ENCODE measurements at places on chromosomes 12 and 14.

DNA sequence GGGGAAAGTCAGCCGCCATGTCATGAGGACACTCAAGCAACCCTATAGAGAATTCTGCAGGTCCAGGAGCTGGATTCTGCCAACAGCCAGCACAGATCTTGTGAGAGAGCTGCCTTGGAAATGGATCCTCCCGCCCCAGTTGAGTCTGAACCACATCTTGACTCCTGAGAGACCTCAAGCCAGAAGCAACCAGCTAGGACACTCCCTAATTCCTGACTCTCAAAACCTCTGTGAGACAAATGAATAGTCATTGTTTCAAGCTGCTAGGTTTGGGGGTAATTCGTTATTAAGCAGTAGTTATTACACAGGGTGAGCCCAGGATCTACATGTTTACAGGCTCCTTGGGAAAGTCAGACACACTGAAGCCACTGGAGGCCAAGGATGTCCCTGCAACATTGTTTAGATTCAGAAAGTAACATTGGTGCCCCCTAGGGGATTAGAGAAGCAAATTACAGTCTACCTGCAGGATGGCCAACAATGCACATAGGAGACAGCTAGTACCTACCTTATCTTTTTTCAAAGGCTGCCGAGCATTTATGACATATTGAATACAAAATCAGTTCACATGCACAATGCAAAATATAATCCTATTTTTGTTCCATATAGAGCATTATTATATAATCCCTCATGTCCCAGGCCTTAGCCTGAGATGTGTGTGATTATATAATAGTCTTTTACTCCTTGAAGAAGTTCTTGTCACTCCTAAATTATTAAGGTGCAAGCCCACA is 57.9 kb upstream of the FICD start:
- no peak for DNase-seq

- DNase-seq = no peak
Measured at GRCh38 chr14:96364962-96365361, 1.6 kb downstream of the GSKIP start.

DNA sequence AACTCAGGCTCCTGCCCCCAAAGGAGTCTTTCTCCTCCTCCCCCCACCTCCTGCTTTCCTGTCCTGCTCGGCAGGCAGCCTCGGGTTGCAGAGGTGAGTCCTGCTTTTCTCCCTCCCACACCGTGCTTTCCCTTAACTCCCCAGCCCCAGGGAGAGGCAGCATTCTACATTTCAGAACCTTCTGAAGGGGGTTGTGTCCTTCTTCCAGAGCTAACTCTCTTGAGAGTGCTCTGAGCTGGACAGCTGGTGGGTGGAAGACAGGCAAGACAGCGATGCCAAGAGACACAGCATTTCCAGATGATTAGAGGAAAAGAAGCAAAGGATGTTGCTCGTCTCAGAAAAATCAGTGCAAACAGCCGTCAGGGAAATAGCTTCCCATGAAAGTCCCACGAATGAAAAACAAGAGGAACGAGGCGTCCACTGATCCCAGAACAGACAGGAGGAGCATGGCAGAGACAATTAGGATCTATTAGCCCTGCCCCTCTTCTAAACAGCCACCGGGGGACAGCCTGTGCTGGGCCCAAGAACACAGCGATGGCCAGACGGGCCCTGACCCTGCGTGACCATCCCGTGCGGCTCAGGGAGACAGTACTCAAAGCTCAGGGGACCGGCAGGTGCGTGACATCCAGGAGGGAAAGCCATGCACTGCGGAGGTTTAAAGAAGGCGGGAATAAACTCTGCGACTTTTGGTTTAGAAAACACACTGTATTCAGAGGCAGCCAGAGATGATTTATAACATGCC is 216.5 kb upstream of the RTL1 start:
- no peak for DNase-seq

- no peak for DNase-seq
Measured at GRCh38 chr12:25681580-25681979, 128.5 kb upstream of the LMNTD1 start.

DNA sequence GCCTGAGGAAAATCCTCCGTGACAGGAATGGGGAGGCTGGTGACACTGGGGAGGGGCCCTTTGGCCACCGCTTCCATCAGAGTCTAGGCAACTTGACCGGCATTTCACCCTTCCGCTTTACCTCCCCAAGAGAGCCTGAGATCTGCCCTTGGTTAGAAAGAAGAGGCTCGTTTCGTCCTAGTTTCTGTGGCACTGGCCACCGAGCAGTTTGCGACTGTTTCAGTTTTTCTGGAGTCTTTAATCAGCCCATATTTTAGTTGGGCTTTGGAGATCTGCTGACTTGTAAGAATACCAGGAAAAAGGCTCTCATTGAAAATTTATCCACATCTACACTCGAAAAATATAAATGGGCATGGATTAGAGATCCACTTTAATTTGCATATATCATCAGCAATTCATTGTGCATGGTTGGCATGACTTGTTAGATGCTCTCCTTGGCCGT is 414 bp upstream of the ANKS1B start:
- no peak for DNase-seq

DNA sequence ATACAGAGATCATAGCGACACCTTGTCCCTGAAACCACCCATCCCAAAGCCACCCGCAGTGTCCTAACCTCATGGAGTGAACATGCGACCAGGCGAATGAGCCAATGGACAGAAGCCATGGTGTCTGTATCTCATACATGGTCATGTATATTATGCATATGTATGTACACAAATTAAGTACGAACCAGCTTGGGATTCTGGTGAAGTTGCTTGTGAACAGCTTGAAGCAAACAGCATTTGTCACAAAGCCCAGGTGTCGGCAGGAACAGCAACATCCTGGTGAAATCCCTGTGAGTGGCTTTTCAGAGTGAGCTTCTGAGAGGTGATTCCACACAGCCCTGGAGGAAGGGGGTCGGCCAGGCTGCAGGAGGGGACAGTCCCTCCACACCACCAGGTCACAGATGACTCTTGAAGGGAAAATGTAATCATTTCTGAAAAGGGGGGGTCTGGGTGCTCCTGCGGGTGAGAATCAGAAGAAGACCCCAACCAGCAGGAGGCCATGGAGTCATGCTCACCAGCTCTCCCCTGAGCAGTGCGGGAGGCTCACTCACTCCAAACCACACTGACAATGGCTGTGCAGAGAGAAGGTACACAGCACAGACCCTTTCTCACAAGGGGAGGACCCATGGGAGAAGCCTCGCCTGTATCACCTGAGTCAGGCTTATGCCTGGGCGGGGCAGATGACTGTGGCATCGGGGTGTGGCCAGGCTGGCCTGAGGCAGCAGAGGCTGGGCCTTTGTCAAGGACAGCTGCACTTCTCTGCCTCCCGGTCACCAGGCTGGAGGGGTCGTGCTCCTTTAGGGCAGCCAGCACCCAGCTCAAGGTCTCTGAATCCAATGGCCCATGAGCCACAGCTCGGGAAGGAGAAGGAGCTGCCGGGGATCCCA is 14.3 kb downstream of the CHGA start:
- DNase-seq = no peak

- no peak for DNase-seq
Measured at GRCh38 chr12:15706010-15706676, 83.0 kb downstream of the EPS8 start.

GRCh38 chr12:6551063-6551461 is 4.8 kb downstream of the IFFO1 start:
- DNase-seq = no peak

- no peak for DNase-seq
Measured at GRCh38 chr12:27229367-27229766, 14.7 kb upstream of the STK38L start.

GRCh38 chr14:99698642-99699041 is 14.5 kb downstream of the CYP46A1 start:
- DNase-seq = no peak

DNA sequence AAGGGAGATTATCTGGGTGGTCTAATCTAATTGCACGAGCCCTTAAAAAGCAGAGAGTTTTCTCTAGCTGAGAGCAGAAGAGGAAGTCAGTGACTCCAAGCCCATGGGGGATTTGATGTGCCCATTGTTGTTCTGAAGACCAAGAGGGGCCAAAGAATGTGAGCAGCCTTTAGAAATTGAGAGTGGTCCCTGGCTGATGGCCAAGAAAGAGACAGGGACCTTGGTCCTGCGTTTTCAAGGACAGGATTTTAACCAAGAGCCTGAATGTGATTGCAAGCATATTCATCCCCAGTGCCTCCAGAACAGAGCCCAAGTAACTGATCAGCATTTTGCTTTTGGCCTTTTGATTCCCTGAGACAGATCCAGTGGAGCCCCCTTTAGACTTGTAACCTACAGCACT is 1353.9 kb downstream of the AACS start:
- no peak for DNase-seq

- no peak for DNase-seq
Measured at GRCh38 chr12:39618701-39619100, 902 bp downstream of the ABCD2 start.

- no peak for DNase-seq
Measured at GRCh38 chr14:104871656-104872468, 6.8 kb downstream of the CEP170B start.

GRCh38 chr12:105832806-105833205 is 305.9 kb downstream of the NUAK1 start:
- no peak for DNase-seq

DNA sequence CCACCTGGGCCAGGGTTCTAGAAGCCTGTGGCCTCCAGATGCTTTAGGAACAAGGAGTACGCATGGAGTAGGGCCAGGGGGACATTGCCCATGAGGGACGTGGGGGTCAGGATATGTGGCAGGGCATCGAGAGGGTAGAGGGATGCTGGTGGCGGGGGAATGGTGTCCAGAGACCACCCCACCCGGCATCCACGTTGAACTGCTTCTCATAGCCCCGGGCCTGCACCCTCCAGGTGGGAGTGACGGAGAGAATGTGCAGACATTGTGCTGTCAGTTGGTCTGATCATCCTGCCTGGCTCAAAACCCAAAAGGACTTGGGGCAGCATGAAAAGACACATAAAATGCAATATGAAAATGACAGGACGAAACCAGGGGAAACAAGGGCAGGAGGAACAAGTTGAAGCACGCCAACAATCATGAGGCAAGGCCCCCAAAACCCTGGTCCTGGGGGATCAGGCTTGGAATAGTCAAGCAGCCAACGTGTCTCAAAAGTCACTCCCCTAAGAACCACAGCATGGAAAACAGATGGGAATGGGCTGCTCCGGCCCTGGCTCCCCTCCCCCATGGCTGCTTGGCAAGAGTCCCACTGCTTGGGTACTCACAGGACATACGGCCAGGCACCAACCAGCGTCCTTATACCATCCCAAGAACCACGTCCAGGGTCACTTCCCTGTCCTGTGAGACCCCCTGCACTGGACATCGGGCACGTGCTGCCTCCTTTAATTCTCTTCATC is 117.9 kb downstream of the DICER1 start:
- no peak for DNase-seq

GRCh38 chr12:50047693-50048250 is 9.6 kb upstream of the ASIC1 start:
- no peak for DNase-seq

DNA sequence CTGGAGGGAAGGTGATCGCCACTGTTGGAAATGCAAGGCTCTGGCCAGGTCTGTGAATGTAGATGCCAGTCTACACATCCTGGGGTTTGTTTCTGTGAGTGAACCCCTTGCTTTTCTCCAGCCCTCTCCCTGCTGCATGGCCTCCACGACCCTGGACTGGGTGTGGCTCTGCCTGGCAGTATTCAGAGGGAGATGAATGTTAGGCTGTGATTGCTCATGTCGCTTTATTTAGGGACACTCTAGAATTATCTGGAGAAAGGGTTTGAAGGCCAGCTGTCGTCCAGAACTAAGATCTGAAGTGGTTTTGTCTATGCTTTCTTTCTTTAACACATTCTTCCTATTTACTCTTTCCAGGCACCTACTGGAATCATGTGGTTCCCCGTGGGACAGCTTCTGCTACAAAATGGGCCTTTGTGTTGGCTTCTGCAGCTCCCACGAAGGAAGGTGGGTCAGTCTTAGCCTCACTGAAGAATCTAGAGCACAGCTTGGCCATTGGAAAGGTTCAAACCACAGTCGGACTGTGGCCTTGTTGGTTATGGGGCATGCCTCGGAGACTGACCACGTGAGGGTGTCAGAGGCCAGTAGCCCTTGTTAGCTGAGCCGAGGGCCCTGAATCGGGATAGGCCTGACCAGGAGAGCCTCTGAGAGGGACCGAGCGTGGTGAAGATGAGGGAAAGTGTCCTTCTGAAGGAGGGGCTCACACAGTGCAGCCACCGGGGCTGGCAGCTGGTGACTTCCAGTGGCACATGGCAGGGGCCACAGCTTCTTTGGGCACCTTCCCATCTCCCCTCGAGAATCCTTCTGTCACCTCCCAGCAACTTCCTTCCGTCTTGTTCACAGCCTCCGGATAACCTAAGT is 59.1 kb downstream of the ANKRD9 start:
- no peak for DNase-seq

GRCh38 chr14:92458136-92459029 is 55.2 kb upstream of the RIN3 start:
- no peak for DNase-seq

DNA sequence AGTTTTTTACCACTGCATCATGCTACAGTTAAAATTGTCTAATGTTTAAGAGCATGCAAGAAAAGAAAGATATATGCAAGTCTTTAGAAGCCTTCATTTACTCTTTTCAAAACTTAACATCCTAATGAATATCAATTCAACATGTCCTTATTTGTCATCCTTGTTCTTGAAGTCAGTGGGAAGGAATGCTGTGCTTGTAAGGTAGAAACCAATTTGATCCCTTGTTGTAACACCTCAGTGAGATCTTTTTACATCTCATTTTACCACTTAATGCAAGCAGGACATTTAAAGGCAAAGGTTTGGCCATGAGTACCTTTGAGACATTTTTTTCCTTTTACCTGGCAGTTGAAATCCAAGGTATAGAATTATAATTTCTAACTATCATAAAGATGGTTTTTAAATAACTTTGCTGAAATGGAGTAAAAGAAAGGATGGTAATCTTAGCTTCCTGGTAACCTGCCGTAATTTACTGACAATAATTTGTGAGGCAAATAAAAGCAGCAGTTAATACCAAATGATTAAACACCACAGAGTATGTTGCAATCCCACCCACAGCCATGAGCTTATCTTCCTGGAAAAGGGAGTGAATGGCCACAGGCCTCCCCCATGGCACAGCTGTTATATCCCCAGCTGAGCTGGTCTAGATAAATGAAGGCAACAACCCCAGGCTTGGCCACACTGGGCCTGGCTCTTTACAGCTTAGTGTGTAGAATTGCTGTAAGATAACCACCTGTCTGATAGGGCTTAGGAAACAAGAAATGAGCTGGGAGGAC is 33.2 kb upstream of the STRN3 start:
- no peak for DNase-seq

DNA sequence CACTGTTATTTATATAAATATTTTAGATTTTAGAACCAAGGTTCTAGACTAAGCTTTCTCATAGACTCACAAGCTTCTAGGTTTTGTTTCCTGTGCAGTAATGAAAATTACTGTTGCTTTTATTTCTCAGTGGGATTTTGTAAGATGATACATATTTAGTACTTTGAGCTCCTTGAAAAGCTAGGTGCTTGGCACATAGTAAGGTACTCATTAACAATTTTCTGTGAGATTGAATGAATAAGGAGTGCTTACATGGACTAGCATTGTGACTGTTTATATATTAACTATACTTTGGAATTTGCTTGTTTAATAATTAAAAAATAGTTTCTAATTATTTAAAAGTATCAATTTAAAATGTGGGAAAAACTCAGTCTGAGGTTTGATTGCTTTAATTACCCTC is 85.7 kb downstream of the MIA2 start:
- DNase-seq = no peak
